ENCODE measurements at places on chromosomes 3 and 15.

DNA sequence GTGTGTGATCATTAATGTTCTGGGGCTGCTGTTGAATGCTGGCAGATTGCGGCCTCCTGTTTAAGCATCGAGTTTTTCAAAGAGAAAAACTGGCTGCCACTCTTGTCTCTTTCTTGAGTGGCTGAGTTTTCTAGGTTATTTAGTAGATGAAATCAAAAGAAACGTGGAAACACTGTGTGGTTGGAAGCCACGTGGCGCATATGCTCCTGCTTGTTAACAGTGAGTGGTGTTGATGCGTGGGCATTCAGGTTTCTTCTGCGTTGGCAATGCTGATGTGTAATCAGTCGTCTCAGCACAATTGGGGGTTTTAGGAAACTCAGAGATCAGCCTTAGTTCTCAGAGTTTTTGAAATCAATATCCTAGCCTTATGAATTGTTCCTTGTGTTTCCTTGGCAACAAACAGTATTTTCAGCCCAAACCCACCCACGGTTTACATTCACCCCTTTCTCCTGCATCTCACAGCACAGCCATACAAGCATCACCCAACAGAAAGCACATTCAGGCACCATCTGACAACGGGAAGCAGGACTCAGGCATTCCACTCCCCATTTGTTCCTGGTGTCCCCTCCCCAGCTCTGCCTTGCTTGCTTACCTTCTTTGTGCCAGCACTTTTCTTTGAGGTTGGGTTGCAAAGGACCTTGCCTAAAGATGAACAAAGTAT lies 74.7 kb downstream of the SEC22A start:
- no peak for DNase-seq

- no peak for DNase-seq
These were observed 244.0 kb downstream of the KLF13 start for GRCh38 chr15:31570591-31570990.

DNA sequence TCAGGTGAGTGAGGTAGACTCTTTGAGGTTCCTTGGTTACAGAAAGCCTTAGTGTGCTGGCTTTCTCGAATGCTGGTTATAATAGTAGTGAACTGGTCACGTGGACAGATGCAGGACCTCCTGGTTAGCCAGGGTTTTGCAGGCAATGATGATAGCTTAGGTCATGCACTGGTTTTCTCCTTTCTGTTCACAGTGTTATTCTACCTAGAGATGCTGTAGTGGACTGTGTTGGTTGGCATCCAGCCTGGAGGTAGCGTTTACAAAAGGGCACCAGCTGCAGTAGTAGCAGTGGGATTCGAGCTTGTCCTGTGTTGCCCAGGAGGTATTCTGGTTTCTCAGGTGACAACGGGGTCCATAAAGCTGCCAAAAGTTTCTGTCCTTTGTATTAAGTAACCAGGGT lies 27.0 kb downstream of the PCCB start:
- no peak for DNase-seq

DNA sequence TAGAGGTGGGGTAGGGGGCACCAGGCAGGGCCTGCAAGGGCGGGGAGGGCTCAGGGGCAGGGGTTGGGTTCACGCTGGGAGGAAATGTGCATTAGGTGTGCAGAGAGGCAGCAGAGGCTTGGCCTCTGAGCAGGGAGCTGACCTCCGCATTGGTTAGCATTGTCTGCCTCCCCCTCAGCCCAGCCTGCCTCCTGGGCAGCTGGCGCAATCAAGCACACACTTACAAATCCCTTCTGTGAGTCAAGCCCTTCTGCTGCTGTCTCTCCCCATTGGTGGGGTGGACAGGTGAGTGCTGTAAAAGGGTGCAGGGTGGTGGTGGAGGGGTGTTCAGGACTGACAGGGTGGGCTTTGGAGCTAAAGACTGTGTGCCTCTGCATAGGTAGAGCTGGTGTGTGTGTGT lies 9.3 kb downstream of the LOXL1 start:
- no peak for DNase-seq

- DNase-seq: peak; percentile 45
These were observed 8.1 kb upstream of the MAPK6 start for GRCh38 chr15:52010633-52011595.

GRCh38 chr15:100929641-100930042 lies 10.5 kb downstream of the LRRK1 start:
- no peak for DNase-seq

DNA sequence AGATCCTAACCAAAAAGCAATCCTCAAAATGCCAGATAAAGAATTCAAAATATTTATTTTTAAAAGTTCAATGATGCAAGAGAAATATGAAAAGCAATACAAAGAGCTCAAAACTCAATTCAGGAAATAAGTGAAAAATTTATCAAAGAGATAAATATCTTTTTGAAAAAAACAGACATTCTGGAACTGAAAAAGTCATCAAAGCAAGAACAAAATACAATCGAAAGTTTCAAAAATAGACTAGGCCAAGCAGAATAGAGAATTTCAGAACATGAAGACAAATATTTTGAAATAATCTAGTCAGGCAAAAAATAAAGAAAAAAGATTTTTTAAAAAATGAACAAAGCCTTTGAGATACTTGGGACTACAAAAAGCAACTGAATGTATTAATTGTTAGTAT lies 83.4 kb upstream of the STT3B start:
- no peak for DNase-seq

- no peak for DNase-seq
These were observed 62.8 kb downstream of the SEMA5B start for GRCh38 chr3:122964811-122965210.

GRCh38 chr3:13544951-13545651 lies 3.8 kb upstream of the FBLN2 start:
- DNase-seq: no peak

GRCh38 chr3:42057561-42058211 lies 33.5 kb upstream of the TRAK1 start:
- DNase-seq: no peak

- DNase-seq: peak; percentile 91
These were observed 12.3 kb downstream of the CPNE9 start for GRCh38 chr3:9715764-9716437.

DNA sequence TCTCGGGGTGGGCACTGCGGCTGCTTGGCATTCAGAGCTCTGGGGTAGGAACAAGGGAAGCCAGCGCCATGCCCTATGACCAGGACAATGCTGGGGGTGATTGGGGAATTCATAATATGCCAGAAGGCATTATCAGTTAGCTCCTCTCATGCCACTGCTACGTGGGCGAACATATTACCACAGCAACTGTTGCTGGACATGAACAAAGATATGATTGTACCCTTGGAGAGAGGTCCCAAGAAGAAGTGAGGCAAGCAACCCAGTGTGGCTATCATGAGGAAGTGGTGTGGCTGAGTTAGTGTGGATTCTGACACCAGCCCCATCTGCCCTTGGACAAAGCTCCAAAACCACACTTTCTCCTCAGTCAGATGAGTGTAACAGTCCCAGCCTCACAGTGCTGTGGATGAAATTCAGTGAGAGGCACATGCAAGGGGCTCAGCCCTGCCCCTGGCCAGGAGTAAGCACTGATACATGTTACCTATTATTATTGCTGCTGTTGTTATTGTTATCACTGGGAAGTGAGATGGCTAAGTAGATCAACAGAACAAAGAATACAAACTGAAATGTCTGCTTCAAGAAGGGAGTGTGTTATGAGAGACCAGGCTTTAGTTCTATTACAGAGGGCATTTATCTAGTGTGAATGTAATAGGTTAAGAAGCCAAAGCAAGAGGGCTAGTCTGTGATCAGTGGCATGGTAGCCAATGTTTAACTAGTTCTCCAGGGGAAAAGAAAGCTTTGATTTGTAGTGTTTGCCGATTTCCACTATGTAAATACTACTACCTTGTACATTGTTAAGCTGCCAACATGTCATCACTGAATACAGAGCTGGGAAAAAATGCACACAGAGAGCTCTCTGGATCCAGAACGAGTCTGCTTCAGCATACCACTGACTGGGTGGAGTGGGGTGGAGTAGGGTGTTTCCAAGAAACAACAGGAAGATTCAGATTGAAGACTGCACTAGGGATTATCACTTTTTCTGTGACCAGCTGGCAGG lies 222.3 kb upstream of the EIF1B start:
- no peak for DNase-seq

DNA sequence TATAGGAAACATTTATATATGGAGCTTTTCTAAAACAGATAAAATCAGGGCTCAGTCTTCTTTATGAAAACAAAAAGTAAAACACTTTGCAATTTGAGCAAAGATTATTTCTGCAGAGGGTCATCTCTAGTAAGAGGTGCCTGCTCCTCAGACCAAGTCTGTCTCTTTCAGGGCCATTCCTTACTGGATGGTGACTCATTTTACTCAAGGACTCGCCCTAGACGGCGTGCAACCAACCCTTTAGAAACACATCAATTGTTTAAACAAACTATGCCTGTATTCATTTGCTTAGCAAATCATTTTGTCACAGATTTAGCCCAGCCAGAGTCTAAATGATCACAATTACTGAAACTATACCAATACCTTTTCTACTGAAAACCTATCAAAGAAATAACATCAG lies 242.8 kb upstream of the ICE2 start:
- DNase-seq: peak; percentile 27

GRCh38 chr3:174820885-174821284 lies 38.2 kb upstream of the NAALADL2 start:
- no peak for DNase-seq

GRCh38 chr15:45185903-45186770 lies 1.6 kb downstream of the SHF start:
- no peak for DNase-seq

GRCh38 chr3:134239538-134239937 lies 11.1 kb downstream of the RYK start:
- DNase-seq: no peak

- no peak for DNase-seq
These were observed 23.9 kb downstream of the CCDC13 start for GRCh38 chr3:42749025-42749752.

- no peak for DNase-seq
These were observed 353.5 kb upstream of the SATB1 start for GRCh38 chr3:18778598-18778997.

- no peak for DNase-seq
These were observed 56.3 kb upstream of the EPHB3 start for GRCh38 chr3:184505076-184505878.

DNA sequence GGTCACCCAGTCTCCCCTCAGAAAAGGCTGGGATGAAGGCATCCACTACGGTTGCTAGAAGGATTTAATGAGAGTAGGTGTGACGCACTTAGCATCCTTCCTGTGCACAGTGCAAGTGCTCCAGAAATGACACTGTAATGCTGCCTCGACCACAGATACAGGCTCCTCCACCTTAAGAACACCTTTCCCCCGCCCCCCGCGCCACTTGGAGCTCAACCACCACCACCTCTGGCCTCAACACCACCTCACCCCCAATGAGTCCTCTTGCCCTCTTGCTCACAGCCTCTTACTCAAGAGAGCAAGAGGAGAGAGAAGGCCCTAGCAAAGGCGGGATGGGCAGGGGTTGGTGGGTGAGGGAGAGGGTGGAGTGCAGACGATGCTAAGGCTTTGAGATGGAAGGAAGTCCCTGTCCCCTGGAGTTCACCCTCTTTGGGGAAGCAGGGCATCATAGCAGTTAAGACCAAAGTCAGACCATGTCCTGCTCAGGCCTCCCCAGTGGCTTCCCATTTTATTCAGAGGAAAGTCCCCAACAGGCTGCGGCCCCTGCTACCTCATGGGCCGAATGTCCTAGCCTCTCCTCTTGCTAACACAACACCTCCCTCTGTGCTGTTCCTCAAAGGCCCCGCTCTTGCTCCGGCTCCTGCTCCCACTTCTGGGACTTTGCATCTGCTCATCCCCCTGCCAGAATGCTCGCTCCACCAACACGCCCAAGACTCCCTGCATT lies 8.3 kb downstream of the STARD5 start:
- no peak for DNase-seq

- DNase-seq: no peak
These were observed 3.5 kb upstream of the ISG20 start for GRCh38 chr15:88635318-88635717.

DNA sequence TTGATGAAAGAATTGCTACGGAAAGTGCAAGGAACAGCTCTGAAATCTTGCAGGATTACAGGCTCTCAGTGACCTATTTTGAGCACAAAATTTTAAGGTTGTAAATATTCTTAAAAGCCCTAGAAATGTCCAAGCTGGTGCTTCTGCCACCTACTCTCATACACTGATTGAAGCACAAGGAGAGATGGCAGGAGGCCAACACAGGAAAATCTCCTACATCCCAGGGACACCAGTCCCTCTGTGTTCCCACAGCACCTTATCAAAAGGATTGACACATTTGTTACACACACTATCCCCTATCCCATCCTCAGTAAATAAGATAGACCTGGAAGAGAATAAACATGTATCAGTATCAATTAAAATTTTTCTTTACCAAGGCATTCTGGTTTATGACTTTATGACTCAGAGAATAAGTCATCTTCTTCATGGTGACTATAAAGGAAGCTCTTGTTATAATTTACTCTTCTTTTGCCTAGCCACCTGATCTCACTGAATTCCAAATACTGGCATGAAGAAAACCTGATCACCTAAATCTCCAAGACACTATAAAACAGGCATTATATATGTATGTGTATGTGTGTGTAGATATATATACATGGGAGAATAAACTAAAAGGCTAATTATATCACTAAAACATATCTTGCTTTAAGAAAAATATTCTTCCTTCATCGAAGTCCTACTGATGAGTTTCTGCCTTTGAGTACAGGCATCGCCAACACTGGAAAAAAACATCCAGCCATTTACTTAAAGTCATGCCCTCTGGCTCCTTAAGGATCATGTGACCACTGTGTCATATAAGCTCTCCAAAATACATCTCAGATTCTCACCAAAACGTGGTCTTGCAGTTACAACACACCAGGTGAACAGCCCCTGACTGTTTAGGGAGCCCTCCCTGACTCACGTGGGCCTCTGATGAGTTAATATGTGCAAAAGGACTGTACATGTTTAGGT lies 208.1 kb upstream of the NR2F2 start:
- DNase-seq: no peak

DNA sequence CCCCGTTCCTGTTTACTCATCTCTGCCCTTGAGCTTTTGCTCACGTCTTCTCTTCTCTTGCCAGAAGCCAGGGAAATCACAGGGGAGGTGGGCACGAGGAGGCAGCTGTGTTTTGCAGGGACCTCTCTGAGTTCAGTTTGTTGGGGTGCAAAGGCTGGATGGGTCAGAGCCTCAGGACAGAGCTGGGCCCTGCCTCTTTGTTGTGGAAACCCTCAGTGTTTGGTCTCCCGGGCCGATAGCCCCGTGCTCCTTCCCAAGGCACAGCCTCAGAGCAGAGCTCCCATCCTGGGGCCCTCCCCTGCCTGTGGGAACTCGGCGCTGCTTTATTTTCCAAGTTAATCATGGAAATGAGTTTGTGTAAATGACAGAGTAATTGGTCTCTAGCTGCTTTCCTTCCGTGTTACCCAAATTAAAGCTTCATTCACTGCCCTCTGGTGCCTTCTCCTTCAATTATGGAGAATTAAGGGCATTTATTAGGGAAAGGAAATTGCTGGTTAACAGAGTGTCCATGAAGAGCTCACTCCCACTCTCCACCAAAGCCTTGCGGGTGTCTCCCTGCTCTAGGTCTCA lies 40.9 kb downstream of the BDH1 start:
- DNase-seq: no peak

- DNase-seq: no peak
These were observed 683.7 kb upstream of the CBLB start for GRCh38 chr3:106552351-106553043.

All from amniotic stem cell (primary cell).